ENCODE measurements at places on chromosomes 6 and 20. TPM values are rescaled to one million over a fixed set of nuclear protein-coding genes. Genes with fewer than 3 reads are reported as not detected.

MUC22 gene
- not detected for total RNA-seq

BTN1A1 gene
- total RNA-seq = 1.6 TPM

DNA sequence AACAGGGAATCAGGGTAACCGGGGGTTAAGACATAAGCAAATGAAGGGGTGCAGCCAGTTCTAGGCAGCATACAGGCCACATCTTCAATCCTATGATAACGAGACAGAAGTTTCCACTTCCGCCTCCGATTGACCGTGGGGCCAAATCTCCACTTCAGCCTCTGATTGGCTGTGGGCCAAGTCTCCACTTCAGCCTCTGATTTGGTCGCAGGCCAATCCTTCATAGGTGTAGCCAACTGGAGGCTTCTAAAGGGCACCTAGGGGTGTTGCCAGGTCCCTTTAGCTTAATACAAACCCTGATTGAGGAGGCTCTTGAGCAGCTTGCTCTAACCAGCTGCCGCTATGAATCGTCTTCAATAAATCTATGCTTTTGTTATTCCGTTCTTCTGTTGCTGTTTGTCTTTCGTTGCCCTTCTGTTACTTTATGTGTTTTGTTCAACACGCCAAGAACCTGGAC, 2.1 kb upstream of the ERGIC3 start:
- DNase-seq = peak; percentile 24
- H3K27ac ChIP-seq = peak overlapping the region; percentile 4
- peak overlapping the region; percentile 75 for H3K4me3 ChIP-seq
- H3K36me3 ChIP-seq = peaks cover 4% of the 10 kb centered on the region
- peaks cover 10% of the 10 kb centered on the region for H3K4me1 ChIP-seq

DNA sequence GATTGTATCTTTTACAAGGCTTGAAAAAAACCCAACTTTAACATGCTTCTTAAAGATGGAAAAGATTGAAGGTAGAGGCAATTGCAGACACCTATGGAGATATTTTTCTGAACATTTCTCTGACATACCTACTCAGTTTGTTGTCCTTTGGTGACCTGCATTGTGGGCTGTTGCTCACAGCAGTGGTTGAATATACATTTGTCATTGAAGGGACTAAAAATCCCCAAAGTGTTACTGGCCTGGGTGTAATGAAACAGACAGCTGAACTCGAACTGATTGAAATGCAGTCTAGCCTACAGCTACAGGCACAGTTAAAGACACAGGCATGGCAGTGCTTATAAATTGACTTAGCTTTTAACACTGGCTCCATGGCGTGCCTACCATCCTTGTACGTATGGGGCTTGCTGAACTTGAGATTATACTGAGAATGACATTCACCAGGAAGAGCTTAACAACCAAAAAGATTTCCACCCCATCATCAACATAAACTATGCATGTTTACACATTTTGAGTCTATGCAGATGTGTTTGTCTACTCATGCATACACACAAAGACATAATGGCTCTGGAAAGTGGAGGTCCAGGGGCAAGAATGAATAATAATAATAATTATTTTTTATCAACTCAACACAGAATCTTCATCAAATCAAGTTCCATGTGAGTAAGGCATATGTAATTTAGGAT, 83.2 kb upstream of the NOX3 start:
- no peak overlapping the region for H3K4me3 ChIP-seq
- DNase-seq = no peak
- H3K4me1 ChIP-seq = no peaks in the 10 kb centered on the region
- no peaks in the 10 kb centered on the region for H3K27me3 ChIP-seq
- H3K27ac ChIP-seq = no peak overlapping the region
- H3K36me3 ChIP-seq = peaks cover 1% of the 10 kb centered on the region

GRCh38 chr20:32387252-32387651, 29.1 kb downstream of the ASXL1 start:
- no peak overlapping the region for H3K27ac ChIP-seq
- H3K27me3 ChIP-seq = no peaks in the 10 kb centered on the region
- H3K4me1 ChIP-seq = peaks cover 3% of the 10 kb centered on the region
- no peak overlapping the region for H3K4me3 ChIP-seq

DNA sequence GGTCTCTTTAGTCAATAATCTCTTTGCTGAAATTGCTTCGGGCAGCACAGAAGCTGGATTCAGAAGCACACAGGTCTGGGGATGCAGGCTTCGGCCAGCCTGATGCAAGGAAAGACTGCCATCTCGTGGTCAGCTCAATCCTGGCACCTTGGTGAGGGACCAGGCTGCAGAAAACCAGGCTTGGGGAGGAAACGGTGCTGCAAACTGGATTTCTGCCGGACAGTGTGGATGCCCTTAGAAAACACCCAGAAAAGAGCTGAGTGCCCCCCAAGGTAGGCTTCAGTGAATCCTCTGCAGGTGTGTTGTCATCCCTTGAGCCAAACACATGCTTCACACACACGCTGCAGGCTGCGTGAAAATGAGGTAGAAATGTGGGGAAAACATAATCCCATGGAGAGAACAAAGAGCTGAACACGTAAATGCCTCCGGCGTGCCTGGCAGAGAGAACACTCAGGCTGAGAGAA, 89.8 kb upstream of the PAX1 start:
- DNase-seq = peak; percentile 66
- no peaks in the 10 kb centered on the region for H3K36me3 ChIP-seq
- H3K27ac ChIP-seq = no peak overlapping the region
- peaks cover 10% of the 10 kb centered on the region for H3K4me1 ChIP-seq
- peaks cover 52% of the 10 kb centered on the region for H3K27me3 ChIP-seq

GRCh38 chr20:3404402-3404801, 3.1 kb downstream of the DNAAF9 start:
- peaks cover 4% of the 10 kb centered on the region for H3K36me3 ChIP-seq
- H3K27ac ChIP-seq = no peak overlapping the region

SLC16A10 gene
- total RNA-seq = 8.1 TPM

DNA sequence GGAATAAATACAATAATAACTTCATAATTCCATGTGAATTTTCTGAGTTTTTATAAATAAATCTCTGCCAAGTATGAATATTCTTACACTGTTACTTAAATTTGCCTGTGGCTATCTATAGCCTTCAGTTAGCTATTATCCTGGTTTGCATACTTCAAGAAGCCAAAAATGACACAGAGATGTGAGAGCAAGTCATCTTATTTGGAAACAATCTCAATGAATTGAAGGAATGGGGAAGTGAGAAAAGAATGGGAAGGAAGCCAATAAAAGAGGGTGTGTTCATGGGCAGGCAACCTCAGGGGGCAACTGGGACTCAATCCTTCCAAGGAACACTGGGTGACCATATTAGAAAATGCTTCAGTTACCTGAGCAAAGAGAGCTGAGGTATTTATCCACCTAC, 9.9 kb downstream of the HAO1 start:
- no peaks in the 10 kb centered on the region for H3K4me1 ChIP-seq
- no peaks in the 10 kb centered on the region for H3K36me3 ChIP-seq
- no peak overlapping the region for H3K27ac ChIP-seq
- H3K27me3 ChIP-seq = no peaks in the 10 kb centered on the region

DNA sequence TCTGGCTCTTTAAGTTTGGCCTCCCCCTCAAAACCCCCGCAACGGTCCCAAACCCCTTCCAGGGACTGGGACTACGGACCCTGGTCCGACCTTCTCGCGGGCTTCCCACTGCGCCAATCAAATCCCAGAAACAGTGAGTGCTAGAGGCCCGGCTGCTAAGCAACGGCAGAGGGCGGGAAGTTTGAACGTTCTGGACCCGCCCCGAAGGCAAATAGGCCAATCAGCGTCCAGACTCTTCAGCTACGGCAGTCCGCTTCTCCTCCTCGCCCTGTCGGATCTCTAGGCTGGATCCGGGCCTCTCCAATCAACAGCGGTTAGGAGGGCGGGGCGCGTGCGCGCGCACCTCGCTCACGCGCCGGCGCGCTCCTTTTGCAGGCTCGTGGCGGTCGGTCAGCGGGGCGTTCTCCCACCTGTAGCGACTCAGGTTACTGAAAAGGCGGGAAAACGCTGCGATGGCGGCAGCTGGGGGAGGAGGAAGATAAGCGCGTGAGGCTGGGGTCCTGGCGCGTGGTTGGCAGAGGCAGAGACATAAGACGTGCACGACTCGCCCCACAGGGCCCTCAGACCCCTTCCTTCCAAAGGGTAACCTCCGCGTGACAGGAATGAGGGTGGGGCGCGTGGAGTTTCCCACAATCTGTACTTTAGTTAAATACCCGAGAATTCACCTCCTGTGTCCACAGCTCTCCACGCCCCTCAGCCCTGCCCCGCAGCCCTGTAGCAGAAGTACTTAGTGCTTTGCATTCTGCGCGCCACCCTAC, at the start of gene MSH5:
TSS of gene MSH5 (plus strand) at position 367 of the 758 bp plus-strand sequence. CDS start 462 bp downstream, outside the sequence.
- H3K4me1 ChIP-seq = peaks cover 39% of the 10 kb centered on the region
- peak; percentile 94 for DNase-seq
- no peaks in the 10 kb centered on the region for H3K27me3 ChIP-seq
- peak within 1 kb of the TSS; percentile 98 for H3K27ac ChIP-seq
- H3K4me3 ChIP-seq = peak within 1 kb of the TSS; percentile 99

BHLHE23 gene
- not detected for total RNA-seq

GRCh38 chr6:28134716-28135115, 7.0 kb upstream of the ZKSCAN8 start:
- H3K4me1 ChIP-seq = peaks cover 18% of the 10 kb centered on the region
- H3K27ac ChIP-seq = no peak overlapping the region
- H3K4me3 ChIP-seq = no peak overlapping the region
- H3K27me3 ChIP-seq = no peaks in the 10 kb centered on the region

COL9A3 gene
- total RNA-seq = 81.5 TPM

- peaks cover 6% of the 10 kb centered on the region for H3K36me3 ChIP-seq
- peaks cover 16% of the 10 kb centered on the region for H3K4me1 ChIP-seq
- H3K27ac ChIP-seq = no peak overlapping the region
- no peak overlapping the region for H3K4me3 ChIP-seq
Measured at GRCh38 chr6:148452876-148453275, 110.2 kb downstream of the SASH1 start.

DNA sequence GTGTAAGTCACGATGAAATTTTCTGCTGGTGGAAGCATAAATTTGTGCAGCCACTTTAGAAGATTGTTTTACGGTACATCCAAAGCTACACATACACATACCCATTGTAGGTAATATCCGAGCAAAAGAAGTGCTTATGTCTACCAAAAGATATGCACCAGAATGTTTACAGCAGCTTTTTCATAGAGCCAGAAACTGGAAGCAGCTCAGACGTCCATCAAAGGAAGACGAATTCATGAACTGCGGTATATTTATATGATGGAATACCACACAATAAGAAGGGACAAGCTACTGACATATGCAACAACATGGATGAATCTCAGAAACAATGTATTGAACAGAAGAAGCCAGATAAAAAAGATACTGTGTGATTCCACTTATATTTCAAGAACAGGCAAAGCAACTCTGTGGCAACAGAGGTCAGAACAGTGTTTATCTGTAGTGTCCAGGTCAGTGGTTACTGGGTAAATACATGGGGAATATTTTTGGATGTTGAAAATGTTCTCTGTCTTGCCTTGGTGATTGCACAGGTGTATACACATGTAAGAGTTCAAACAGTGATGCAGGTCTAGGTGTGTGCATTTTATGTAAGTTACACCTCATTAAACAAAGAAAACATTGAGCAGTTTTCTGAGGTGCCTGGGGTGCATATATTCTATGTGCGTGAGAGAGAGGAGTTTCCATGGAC, 51.9 kb upstream of the EXOC2 start:
- no peaks in the 10 kb centered on the region for H3K4me1 ChIP-seq
- no peaks in the 10 kb centered on the region for H3K27me3 ChIP-seq
- H3K36me3 ChIP-seq = no peaks in the 10 kb centered on the region
- no peak overlapping the region for H3K27ac ChIP-seq
- no peak for DNase-seq
- no peak overlapping the region for H3K4me3 ChIP-seq

GRCh38 chr6:164911873-164912580, 397.4 kb downstream of the C6orf118 start:
- no peaks in the 10 kb centered on the region for H3K4me1 ChIP-seq
- peaks cover 3% of the 10 kb centered on the region for H3K27me3 ChIP-seq
- no peak overlapping the region for H3K4me3 ChIP-seq
- no peak overlapping the region for H3K27ac ChIP-seq
- DNase-seq = no peak

GRCh38 chr6:132789396-132789776, 9.1 kb downstream of the SLC18B1 start:
- H3K36me3 ChIP-seq = peaks cover 20% of the 10 kb centered on the region
- no peak overlapping the region for H3K4me3 ChIP-seq
- H3K27ac ChIP-seq = no peak overlapping the region

GRCh38 chr6:14066782-14067406, 50.7 kb upstream of the CD83 start:
- no peaks in the 10 kb centered on the region for H3K4me1 ChIP-seq
- DNase-seq = no peak
- no peak overlapping the region for H3K27ac ChIP-seq
- H3K27me3 ChIP-seq = peaks cover 11% of the 10 kb centered on the region
- H3K36me3 ChIP-seq = no peaks in the 10 kb centered on the region
- no peak overlapping the region for H3K4me3 ChIP-seq

DNA sequence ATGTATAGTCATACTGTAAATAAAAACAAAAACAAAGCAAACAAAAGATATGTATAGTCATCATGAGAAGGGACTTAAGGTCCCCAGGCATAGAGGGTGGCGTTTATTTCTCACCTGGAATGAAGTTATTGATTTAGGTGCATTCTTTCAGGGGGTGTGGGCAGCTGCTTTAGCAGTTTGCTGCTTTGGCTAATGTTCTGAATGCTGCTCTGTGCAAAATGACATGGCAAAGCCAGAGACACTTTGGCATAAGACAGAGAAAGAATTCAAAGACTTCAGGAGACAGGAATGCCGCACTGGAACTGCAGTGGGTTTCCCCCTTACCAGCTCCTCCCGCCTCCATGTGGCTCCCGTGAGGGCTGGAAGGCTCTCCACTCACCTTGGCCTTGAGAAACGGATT, 36.4 kb upstream of the NELFCD start:
- DNase-seq = no peak
- H3K36me3 ChIP-seq = peaks cover 2% of the 10 kb centered on the region
- H3K27me3 ChIP-seq = peaks cover 4% of the 10 kb centered on the region

CMTR1 gene
- 50.5 TPM for total RNA-seq

GRCh38 chr6:100491952-100492670, 27.4 kb upstream of the SIM1 start:
- DNase-seq = no peak
- H3K27ac ChIP-seq = peak overlapping the region; percentile 75
- peaks cover 4% of the 10 kb centered on the region for H3K36me3 ChIP-seq
- H3K4me3 ChIP-seq = peak overlapping the region; percentile 4
- peaks cover 22% of the 10 kb centered on the region for H3K4me1 ChIP-seq
- H3K27me3 ChIP-seq = no peaks in the 10 kb centered on the region

MOG gene
- not detected for total RNA-seq

TMEM170B gene
- 7.3 TPM for total RNA-seq

FGD2 gene
- total RNA-seq = not detected

GRCh38 chr20:36988494-36988966, 37.0 kb upstream of the SAMHD1 start:
- DNase-seq = no peak
- no peak overlapping the region for H3K4me3 ChIP-seq
- no peaks in the 10 kb centered on the region for H3K27me3 ChIP-seq
- no peak overlapping the region for H3K27ac ChIP-seq

DNA sequence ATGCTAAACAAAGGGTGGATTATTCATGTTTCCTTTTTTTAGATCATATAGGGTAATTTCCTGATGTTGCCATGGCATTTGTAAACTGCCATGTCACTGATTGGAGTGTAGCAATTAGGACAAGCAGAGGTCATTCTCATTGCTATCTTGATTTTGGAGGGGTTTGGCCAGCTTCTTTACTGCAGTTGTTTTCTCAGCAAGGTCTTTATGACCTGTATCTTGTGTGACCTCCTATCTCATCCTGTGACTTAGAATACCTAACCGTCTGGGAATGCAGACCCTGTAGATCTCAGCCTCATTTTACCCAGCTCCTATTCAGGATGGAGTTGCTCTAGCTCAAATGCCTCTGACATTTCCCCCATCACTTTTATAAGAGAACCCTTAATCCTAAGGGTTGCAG, 53.6 kb downstream of the CDS2 start:
- H3K27me3 ChIP-seq = no peaks in the 10 kb centered on the region
- DNase-seq = no peak
- peaks cover 11% of the 10 kb centered on the region for H3K36me3 ChIP-seq

TGM3 gene
- total RNA-seq = 0.44 TPM
